A549 treated with CORT108297 at 1 μM for 4 hours (cell line): ENCODE measurements at places on chromosomes 12 and 14. TPM values are rescaled to one million over a fixed set of nuclear protein-coding genes. Genes with fewer than 3 reads are reported as not detected.

RGS6 gene
- not detected in 5 replicates for total RNA-seq

PPP2R5E gene
- total RNA-seq: 21.5 to 26.8 TPM (median 24.0 TPM) in 5 replicates

VASH1 gene
- 3.4 to 5.0 TPM (median 4.2 TPM) in 5 replicates for total RNA-seq

NACA gene
- total RNA-seq: 1,440 to 1,979 TPM (median 1,496 TPM) in 5 replicates

MYO1H gene
- total RNA-seq: not detected in 5 replicates
